ENCODE measurements at places on chromosomes 6 and 20. TPM values are rescaled to one million over a fixed set of nuclear protein-coding genes. Genes with fewer than 3 reads are reported as not detected.

SNPH gene
- polyA plus RNA-seq: 3.8 TPM

TAAR2 gene
- polyA plus RNA-seq: not detected

PEDS1 gene
- polyA plus RNA-seq: 37.2 TPM

ADGRF4 gene
- polyA plus RNA-seq: not detected

CLIC5 gene
- 10.5 TPM for polyA plus RNA-seq

OR2J3 gene
- polyA plus RNA-seq: not detected

CTNNBL1 gene
- 76.2 TPM for polyA plus RNA-seq

NRN1 gene
- 0.26 TPM for polyA plus RNA-seq

TPD52L1 gene
- polyA plus RNA-seq: 96.3 TPM

MEP1A gene
- not detected for polyA plus RNA-seq

DLK2 gene
- polyA plus RNA-seq: 4.6 TPM

MAPK13 gene
- 1.1 TPM for polyA plus RNA-seq

ENPP1 gene
- polyA plus RNA-seq: 1.2 TPM

TSHZ2 gene
- polyA plus RNA-seq: 10.4 TPM
